Posterior cingulate gyrus (tissue), 11 donors: ENCODE measurements at places on chromosomes 11 and 22.

DNA sequence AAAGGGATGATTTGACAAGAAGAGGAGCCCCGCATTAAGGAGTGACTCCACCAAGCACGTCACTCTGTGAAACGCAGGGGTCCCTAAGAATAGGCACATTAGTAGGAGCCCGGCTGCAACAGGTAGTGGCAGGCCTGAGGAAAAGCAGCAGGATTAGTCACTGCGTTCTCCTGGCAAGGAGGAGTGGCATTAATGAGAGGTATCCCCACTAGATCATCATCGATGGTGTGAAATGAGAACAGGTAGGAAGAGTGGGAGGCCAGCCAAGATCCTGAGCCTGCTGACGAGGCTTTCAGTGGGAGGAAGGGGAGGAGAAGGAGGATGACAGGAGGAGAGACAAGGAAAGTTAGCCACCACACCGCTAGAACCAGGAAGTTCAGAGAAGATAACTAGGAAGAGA, 38.6 kb downstream of the NRXN2 start:
- DNase-seq = no peak

GRCh38 chr22:26804911-26805539, 147.6 kb downstream of the MIAT start:
- no peak for DNase-seq

GRCh38 chr11:130583801-130584211, 135.4 kb downstream of the ADAMTS15 start:
- DNase-seq = peak; percentile 67

- DNase-seq = no peak
Observed at GRCh38 chr11:110131386-110132123, 38.4 kb downstream of the ZC3H12C start.

DNA sequence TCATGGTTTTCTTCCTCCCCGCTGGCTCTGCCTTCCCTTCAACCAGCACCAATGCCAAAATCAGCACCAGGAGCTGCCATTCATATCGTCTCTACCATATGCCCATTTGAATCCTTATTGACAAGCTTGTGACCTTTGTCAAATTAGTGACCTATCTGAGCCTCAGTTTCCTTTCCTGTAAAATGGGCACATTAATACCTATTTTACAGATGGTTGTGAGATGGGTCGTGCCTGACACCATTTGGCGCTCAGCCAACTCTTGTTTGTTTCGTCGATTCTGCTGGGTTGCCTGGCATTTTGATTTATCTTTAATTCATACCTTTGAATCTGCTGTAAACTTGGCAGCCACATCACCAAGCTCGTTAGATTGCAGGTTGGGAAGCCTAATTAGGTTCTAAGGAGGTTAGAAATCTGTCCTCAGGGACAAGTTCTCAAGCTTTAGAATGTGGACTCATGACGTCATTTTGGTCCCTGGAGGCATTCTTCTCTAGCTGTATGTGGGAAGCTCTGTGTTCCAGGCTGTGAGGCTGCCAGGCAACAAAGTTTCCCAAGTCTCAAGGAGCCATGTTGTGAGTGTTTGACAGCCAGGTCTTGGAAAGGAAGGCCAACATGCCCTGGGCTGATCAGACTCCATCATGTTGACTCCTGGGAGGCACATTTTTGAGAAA, 61.0 kb downstream of the RPS6KA4 start:
- no peak for DNase-seq
